ENCODE measurements at places on chromosomes 1 and 21.

- DNase-seq = peak; percentile 15
Observed at GRCh38 chr21:45655124-45655523, 11.6 kb downstream of the PCBP3 start.

- no peak for DNase-seq
Observed at GRCh38 chr21:43278766-43279577, 110.2 kb downstream of the CRYAA start.

- DNase-seq = no peak
Observed at GRCh38 chr1:1536019-1536937, 4.1 kb downstream of the TMEM240 start.

DNA sequence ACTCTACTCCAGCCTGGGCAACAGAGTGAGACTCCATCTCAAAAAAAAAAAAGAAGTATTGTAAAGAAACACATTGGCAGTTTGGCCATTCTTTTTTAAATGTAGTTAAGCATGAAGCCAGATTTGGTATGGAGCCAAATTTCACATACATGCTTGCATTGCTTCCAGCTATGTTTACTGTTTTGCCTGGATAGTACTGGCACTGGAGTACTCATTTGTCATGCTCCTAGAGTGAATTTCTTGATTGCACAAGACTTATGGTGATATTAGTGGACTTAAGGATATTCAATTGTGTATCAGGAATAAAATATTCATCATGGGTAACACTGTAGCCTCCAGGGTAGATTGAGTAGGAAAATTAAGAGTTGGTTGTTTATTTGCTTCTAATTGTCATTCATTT is 24.5 kb upstream of the SLC9A1 start:
- DNase-seq = no peak

DNA sequence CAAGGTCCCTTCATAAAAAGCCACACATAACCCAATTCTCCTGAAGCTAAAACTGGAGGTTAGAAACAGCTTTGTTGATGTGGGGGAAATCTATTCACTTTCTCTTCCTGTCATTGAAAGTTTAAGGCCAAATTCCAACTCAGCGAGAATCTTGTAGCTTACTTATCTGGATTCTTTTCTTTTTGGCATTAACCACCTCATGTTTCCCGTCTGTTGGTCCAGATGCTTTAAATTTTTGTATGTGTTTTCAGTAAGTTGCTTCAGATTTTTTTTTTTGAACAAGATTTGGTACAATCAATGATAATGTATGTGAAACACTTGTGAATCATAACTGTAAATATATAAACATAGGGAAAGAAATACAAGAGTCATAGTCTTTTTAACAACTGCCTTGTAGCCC is 33.7 kb upstream of the NEK7 start:
- DNase-seq = peak; percentile 82

DNA sequence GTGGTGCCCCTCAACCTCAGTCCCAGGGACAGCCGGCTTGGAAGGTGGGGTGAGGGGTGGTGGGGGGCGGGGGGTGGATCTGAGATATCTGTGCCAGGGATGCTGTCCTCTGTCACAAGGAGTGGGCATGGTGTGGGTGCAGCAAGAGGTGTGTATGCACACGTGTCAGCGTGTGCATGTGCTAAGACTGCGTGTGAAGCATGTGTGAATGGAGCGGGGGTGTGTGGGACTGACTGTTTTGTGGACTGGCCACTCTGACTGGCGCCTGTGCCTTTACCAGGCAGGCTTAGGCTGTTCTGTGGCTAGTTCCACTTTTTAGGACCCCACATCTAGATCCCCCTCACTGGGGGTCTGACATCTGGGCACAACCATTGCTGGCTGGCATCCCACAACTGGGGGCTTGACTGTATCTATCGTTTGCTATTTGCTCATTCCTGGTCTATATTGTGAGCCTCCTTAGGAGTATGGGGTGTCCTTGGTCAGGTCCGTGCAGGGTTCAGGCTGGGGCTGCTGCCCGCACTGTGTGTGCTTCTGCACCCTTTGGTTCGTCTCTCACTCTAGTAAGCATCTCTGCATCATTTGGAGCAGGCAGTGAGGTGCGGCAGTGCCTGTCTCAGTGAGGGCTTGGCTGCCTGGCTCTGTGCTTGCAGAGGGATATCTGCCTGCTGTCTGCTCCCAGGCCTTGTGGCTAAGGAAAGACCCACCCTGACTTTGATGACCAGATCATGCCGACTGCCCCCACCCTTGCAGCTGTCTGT is 1.9 kb downstream of the AMPD2 start:
- DNase-seq = no peak

- no peak for DNase-seq
Observed at GRCh38 chr1:208167261-208167869, 76.8 kb downstream of the PLXNA2 start.

DNA sequence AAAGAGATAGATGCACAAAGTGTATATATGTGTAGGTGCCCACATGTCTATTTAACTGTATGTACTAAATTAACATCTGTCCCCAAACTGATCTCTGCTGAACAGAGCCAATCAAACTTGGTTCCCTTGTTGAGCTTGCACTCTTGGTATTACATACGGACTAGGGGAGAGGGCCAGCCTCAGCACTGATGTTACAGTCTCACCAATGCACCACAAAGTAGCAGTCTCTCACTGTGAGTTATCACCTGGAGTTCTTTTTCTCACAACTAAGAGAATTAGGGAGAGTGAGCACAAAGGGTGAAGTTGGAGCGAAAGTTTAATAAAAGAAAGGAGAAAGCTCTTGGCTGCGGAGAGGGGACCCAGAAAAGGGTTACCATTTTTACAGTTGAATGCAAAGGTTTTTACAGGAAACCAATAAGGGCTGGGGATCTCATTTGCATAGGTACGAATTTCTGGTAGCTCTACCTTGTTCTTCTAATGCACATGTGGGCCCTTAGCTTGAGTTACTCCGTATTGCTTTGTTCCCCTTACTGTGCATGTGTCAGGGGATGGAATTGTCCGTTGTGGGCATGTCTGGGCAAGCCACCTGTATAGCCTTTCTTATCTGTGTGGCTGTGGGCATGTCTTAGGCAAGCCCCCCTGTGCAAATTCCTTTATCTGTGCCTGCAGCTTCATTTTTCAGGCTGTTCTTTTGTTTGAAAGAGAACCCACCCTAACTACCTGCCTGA is 13.3 kb upstream of the CHI3L2 start:
- DNase-seq = no peak

DNA sequence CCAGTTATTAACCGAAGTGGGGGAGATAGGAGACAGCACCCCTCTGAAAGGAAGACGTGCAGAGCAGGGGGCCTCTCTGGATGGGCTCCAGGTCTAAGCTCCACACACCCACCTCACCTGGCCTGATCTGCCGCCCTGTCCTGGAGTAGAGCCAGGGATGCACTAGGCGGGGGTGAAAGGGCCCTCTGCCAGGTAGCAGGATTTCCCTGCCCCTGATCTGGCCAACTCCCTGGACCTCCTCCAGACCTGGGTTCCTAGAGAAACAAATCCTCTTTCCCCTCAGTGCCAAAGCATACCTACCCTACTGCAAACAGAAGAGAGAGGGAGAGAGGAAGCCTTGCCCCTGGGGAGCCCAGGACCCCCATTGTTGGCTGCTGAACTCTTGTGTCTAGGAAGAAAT is 2.0 kb downstream of the CRABP2 start:
- no peak for DNase-seq

GRCh38 chr1:19073311-19074186 is 117.1 kb upstream of the IFFO2 start:
- no peak for DNase-seq

DNA sequence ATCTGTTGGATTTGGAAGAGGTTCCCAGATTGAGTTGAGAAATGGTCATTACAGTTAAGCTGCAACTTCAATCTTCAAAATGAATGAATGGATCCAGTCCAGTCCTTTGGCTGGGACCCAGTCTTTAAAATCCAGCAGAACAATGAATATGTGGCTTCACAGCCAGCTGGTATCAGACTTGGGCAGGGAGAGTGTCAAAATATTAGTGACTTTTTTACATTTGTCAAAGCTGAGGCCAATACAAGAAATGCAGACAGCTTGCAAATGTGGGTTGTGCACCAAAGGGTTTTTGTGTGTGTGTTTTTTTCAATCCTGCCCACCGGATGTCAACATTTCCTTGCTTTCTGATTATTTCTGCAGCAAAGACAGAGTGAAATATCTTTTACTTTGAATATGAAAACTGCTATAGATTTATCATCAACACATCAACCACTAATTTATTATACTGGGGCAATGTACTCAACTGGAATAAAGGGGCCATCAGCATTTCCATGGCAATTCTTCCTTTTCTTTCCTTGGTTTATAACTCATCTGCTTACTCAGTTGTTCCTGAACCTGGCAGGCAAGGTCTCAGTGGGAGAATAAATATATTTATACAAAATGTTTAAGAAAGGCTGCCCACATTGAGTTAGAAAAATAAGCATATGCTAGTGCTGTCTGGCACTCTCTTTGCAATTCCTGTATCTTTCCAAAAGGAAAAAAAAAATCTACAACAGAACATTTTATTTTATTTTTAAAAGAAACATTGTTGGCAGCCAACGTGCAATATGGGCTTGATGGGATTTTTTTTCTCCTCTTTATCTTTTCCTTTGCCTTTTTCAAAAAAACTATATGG is 491.6 kb upstream of the C1orf87 start:
- DNase-seq = no peak
